Dorsolateral prefrontal cortex (tissue), 122 donors: ENCODE measurements at places on chromosomes 6 and 20.

DNA sequence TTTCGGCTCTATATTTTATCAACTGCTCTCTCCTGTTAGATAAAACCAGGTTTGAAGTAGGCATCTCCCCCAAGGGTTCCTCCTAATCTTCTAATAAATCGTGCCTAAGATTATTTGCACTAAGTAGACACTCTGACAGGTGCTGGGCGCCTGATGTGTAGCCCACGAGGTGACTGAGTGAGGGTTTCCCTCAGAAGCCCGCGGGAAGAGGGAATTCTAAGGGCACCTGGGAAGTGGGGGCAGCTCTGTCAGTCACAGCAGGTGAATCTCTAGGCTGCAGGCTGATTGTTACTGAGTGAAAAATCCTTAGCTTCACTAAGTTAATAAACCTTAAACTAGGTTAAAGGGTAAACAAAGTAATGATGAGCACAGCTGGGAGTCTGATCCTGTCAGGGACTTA, 68.2 kb downstream of the PXDC1 start:
- DNase-seq: no peak

- DNase-seq: no peak
These were observed 1.8 kb downstream of the GJA1 start for GRCh38 chr6:121436960-121437850.

DNA sequence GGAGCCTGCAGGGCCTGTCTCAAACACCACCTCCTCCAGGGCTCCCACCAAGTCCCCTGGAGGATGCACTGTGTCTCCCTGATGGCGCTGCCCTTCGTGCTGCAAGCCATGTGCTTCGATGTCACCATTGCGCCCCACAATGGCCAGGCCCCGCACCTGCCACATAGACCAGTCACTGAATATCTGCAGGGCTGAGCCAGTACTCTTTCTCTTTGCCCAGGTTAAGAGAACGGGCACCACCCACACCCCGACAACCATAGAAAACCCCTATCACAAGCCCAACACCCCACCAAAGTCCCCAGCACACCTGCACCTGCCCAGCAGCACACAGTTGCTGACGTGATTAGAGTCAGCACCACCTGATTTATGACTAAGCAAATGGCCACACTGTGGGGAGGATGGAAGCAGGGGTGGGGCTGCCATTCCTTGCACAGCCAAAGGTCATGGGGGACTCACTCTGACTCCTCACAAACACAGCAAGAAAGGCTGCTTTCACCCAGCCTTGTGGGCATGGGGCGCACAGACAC, 104.3 kb downstream of the SLC23A2 start:
- DNase-seq: no peak

- no peak for DNase-seq
These were observed 11.4 kb upstream of the IFNGR1 start for GRCh38 chr6:137230547-137230946.

DNA sequence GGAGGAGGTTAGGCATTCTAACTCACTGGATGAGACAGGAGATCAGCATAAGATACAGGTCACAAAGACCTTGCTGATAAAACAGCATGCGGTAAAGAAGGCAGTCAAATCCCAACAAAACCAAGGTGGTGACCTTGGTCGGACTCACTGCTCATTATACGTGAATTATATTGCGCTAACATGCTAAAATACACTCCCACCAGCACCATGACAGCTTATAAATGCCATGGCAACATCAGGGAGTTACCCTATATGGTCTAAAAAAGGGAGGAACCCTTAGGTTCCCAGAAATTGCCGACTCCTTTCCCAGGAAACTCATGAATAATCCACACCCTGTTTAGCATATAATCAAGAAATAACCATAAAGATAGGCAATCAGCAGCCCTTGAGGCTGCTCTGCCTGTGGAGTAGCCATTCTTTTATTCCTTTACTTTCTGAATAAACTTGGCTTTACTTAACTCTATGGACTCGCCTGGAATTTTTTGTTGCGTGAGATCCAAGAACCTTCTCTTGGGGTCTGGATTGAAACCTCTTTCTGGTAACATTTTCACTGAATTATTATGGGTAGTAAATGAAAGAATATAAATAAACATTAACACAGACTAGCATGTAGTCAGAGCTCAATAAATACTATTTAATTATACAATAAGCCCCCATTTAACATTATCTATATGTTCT, 3.0 kb upstream of the LAMA4 start:
- DNase-seq: no peak

DNA sequence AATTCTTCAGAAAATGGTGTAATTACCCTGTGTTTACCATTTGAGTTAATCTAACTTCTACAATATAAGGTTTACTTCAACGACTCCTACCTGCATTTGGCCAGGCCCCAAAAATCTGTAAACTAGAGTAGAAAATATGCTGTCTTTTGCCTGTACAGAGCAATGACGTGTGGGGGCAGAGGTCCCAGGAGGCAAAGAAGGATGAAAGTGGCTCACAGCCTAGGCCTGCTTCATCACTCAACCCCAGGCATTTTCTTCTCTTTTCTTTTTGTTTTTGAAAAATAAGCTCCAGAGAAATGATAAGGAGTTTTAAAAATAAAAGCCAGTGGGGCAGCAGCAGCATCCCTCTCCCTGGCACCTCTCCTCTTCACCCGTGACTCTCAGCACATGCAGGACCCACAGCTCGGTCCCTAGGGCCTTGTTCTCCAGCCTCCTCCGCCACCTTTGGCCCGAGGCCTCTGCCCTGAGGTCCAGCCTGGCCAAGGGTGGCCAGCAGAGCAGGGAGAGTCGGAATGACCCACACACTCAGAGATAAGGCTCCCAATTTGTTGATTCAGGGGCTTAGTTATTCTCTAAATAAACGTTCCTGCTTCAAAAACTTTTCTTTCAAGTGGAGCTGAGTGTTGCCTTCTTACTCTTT, 310.3 kb upstream of the RNF24 start:
- DNase-seq: no peak

DNA sequence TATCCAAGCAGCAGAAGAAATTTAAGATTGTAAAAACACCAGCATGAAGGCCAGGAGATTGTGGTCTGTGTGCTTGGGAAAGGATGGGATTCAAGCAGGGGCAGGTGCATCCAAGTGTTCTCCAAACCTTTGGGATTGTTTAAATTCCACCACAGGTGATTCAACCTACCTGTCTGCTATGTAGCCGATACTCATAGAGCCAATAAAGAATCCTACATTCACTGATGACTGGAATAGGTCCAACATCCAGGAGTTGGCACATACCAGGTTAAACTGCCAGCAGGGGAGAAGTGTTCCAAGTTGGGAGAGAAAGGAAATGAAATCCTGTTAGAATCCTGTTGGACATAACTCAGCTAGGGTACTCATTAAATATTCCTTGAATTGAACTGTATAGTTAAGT, 2.2 kb downstream of the SLC22A2 start:
- no peak for DNase-seq

DNA sequence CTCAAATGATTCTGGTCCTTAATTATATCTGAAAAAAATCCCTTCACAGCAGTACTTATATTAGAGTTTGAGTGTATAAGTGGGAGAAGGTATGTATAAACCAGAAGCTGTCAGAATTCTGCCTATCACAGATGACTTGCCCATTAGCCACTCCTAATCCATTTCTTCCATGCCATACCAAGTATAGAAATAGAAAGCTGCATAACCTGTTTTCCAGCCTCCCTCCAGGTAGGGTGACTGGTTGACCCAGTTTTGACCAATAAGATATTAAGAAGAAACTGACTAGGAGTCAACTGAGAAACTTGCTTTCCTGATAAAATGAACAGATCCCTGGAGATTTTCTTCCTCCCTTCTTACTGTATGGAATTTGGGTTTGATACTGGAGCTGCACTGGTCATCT, 112.2 kb upstream of the GRIK2 start:
- no peak for DNase-seq

DNA sequence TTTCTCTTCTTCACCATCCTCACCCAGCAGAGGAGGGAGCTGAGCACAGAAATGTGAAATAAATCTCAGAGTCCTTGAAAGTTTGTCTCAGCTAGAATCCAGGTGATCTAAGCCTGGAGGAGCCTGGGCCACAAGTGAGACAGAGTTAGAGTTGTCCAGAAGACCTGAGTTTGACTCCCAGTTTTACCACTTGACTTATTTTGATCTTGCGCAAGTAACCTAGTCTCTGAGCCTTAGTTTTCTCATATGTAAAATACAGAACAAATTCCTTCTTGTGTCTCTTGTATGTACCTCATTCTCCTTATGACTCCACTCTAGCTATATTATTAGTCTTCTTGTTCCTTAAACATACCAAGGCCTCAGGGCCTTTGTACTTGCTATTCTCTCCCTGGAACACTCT, 36.7 kb downstream of the RALY start:
- DNase-seq: no peak

DNA sequence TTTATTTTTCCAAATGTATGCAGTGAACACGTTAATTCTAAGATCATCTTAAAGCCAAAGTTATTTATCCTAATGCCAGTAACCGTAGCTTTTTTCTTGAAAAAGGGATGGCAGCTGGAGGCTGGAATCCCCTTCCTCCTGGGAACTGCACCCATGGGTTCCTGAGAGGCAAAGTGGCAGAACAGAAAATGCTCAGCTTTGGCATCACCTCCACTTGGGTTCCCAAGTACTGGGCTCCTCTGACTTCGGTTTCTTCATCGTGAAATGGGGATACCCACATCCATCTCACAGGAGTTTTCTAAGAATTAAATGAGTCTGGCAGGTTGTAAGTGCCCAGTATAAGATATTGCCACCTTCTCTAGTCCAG, 6.2 kb upstream of the DDX43 start:
- DNase-seq: no peak

GRCh38 chr20:4217349-4217841, 202.0 kb upstream of the RNF24 start:
- DNase-seq: no peak

- no peak for DNase-seq
These were observed 19.0 kb downstream of the OR2H2 start for GRCh38 chr6:29603930-29604329.

DNA sequence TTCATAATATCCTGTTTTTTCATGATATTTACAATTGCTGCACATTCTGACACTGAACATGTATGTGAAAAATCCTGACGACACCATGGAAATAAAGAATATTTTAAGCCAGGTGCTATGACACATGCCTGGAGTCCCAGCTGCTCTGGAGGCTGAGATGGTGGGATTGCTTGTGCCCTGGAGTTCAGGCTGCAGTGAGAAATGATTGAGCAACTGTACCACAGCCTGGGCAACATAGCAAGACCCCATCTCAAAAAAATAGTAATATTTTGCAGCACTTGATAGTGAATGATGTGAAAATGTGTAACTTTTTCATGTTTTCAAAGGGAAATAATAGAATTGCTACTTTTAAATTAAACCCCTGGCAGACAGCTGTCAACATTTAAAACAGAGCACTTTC, 137.1 kb downstream of the ADGRG6 start:
- no peak for DNase-seq

DNA sequence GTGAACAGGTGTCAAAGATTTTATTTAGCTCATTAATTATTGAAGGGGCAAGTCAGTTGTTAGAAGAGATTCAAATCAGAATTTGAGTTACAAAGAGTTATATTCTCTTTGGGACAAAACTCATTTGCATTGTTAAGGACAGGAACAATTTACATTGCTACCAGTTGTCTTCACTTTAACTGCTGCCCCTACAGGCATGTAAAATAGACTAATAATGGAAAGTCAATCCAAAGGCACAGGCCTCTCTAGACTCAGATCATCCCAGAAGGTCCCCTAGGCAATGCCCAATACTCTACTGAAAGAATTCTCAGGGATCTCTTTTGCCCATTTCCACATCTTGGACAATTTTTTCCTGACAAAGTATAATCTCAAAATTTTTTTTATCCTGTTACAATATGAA, 95.7 kb downstream of the SCP2D1 start:
- DNase-seq: no peak

- no peak for DNase-seq
These were observed 51.0 kb upstream of the TCF21 start for GRCh38 chr6:133837801-133838349.

- no peak for DNase-seq
These were observed 143.5 kb downstream of the WDR27 start for GRCh38 chr6:169558378-169558773.

DNA sequence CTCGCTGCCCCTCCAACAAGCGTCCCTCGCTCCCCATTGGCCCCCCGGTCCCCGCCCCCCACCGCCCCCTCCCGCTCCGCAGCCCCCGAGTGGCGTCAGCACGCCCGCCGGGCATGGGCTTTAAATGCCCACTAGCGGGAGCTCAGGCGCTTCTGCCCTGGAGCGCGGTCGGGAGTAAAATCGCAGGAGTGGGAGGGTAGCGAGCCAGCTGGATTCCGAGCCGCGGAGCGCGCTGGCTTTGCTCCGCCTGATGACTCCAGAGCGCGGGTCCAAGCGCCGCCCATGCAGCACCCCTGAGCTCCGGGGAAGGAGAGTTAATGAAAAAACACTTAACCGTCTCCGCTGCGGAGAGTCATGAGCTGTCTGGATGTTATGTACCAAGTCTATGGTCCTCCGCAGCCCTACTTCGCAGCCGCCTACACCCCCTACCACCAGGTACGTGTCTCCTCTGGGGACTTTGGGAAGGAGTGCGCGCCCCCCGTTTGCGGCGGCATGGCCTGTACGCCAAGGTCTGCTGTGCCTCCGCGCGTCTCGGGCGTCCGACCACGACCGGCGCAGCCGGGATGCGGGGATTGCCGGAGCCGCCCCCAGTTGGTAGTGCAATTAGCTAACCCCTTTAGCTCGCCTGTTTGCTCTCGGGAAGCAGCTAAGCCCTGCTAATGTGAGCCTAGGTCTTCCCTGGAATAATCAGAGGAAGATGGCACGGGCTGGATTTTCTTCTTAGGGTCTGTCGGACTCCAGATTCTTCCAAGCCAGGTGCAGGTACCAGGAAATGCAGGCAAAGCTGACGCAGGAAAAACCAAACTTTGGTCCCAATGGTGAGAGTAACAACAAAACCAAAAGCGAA, at the start of gene VGLL2:
TSS of gene VGLL2 (plus strand) at position 149 of the 847 bp plus-strand sequence. CDS start at position 355, 206 bp downstream.
- DNase-seq: peak; percentile 11

- no peak for DNase-seq
These were observed 3.7 kb downstream of the TNFAIP3 start for GRCh38 chr6:137870744-137871247.

DNA sequence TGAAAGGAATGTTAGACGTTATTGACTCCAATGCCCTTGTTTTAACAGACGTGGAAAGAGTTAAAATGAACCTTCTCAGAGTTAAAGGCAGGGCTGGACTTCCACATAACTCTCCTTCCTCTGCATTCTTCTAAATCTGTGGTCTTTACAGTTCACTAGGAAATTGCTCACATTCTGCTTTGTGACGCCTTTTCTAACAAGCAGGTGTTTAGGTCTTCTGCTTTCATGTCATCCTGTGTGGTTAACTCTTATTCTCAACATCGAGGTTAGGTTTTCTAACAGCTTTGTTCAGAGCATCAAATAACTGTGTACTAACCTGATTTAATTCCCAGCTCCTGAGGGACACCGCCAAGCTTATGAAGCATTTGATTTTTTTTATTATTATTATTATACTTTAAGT, 81.3 kb upstream of the NT5E start:
- no peak for DNase-seq

DNA sequence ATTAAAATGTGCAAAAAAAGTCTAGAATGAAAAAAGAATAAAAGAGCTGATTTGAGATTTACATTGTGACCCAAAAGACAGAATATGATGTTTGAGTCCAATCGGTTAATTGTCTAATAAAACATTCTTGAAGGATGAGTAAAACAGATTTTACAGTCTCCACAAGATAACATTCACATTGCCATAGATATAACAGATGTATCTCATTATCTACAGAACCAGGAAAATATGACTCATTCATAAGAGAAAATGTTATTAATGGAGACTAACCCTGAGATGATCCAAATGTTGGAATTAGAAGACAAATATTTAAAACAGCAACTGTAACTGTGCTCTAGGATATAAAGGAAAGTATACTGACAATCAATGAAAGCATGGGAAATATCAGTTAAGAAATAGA, 141.7 kb downstream of the RFX6 start:
- no peak for DNase-seq

- DNase-seq: no peak
These were observed 20.3 kb upstream of the SLA2 start for GRCh38 chr20:36666181-36666740.
